ENCODE measurements at places on chromosomes 1 and 21.

DNA sequence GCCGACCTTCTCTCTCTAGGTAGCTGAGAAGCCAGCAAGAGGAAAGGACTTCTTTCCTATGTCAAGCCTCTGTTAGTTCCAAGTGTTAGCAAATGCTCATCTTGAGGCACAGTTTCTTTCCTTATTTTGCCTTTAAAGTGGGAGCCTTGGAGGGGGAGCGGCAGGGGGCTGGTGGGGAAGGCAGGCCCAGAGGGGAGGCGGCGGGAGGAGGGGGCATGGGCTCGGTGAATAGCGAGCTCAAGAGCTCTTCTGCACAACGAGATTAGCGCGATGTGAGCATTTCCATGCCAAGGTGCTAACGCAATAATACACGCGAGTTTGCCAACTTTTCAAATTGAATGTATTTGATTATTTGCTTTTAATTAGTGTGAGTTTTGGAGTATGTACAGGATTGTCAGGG lies 372.6 kb downstream of the RPS6KC1 start:
- DNase-seq = no peak

- DNase-seq = no peak
These were observed 1.8 kb downstream of the SH3GLB1 start for GRCh38 chr1:86706018-86706635.

DNA sequence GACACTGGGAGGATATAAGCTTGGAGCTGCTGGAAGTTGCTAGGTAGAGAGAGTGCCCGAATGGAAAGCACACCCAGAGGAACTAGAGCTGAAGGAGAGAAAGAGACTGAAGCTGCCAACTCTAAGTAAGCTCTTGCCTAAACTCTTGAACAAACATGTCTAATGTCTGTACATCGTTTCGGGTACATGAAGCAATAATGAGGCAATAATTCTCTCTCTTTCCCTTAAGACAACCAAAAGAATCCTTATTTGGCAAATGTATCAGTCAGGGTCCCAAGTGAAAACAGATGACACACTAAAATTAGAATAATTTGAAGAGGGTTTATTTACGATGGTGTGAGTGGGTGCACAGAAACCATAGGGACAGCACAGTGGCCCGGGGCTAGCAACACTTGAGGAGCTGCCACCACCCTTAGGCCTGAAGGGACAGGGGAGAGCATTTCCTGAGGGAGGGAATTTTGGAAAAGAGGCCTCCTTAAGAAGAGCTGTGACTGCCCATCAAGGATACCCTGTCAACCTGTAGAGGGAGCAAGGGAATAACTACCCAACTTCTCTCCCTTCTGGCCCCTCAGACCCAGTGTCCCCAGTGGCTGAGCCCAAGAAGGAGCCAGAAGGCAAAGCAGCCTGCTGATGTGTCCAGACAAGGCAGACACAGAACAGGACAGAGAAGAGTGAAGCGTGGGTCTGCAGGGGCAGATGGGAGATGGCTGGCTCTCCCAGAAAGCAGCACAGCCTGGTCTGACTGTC lies 36.1 kb upstream of the KHDRBS1 start:
- DNase-seq = no peak

DNA sequence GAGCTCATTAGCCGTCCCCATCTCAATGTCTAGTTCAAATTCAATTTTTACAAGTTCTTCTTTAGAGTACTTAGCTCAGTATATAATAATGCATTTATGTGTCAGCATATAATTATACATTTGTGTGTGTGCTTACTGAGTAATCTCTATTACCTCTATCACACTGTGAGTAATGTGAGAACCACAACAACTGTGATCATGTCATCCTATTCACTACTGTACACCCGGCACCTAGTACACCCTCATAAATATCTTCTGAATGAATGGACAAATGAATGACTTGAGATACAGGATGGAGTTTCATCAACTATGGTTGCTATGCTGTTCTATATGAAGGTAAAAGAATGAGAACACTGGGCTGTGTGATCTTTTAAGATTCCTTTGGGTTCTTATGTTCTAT lies 124.0 kb downstream of the GPATCH2 start:
- DNase-seq = no peak

- no peak for DNase-seq
These were observed 20.7 kb upstream of the CYYR1 start for GRCh38 chr21:26593800-26594199.

- no peak for DNase-seq
These were observed 334.2 kb downstream of the NTNG1 start for GRCh38 chr1:107474877-107475612.

- no peak for DNase-seq
These were observed 209.5 kb downstream of the ZP4 start for GRCh38 chr1:237681210-237681609.

GRCh38 chr1:119582801-119583200 lies 65.3 kb downstream of the ZNF697 start:
- DNase-seq = no peak

- no peak for DNase-seq
These were observed 116.8 kb upstream of the ATP1A1 start for GRCh38 chr1:116256286-116256649.

GRCh38 chr1:92923664-92924063 lies 37.6 kb downstream of the DIPK1A start:
- no peak for DNase-seq

GRCh38 chr1:205515781-205516253 lies 11.3 kb downstream of the CDK18 start:
- DNase-seq = no peak

DNA sequence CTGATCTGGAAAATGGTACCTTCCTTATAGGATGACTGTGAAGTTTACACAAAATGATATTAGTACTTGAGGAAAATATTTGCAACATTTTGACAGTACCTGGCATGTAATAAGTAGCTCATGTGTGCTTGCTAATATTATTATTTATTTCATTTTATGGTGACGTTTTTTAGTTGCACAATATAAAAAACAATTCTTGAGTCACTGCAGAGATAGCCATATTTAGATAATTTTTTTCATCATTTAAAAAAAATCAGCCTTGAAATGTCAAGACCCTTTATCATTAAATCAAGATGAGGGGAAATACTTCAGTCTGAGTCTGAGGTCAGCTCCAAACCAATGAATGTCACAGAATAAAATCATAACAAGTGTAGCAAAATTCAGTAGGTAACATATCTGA lies 196.8 kb upstream of the RUNX1 start:
- DNase-seq = no peak

DNA sequence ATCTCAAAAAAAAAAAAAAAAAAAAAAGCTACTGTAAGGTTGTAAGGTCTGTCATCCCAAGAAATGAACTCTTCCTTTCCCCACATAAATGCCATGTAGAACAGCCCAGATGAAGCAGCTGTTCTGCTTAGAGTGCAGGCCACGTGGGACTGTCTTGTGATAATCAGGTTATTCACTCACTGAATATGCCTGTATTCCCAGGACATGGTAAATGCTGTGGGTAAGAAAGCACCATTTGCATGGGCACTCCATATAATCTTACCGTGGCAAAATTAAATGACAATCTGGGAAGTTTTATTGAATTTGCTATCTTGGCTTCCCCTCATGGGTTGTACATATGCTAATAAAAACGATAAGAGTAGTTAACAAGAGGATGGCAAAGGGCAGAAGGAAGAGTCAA lies 13.8 kb downstream of the RGS5 start:
- no peak for DNase-seq

DNA sequence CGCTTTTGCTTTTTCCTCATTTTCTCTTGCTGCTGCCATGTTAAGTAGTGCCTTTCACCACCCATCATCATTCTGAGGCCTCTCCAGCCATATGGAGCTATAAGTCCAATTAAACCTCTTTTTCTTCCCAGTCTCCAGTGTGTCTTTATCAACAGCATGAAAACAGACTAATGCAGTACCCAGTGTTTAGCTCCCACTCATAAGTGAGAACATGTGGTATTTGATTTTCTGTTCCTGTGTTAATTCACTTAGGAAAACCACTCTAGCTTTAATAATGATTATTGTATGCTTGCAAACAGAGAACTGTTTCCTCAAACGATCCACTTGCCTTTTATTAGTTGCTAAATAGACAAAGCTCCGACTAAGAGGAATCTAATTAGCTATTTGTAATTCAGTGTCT lies 43.3 kb downstream of the IL23R start:
- DNase-seq = no peak

DNA sequence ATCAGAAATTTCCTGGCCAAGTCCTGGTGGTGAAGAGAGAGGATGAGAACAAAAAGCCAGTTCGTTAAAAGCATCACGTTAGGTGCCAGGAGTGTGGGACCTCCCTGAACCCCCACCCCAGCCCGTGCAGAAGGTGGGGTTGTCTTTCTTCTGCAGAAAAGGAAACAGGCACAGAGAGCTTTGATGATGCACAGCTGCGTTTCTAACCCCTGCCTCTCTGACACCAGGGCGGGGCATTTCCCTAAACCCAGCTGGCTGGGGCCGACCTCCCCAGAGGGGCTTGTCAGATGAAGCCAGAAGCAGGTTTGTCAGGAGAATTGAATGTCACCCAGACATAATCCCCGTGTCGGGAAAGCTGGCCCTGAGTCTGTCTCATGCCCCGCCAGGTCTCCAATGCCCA lies 189.3 kb upstream of the EDN2 start:
- no peak for DNase-seq
